Cerebellar nuclear complex (tissue), 1 donor: ENCODE measurements at places on chromosomes 16 and 17.

DNA sequence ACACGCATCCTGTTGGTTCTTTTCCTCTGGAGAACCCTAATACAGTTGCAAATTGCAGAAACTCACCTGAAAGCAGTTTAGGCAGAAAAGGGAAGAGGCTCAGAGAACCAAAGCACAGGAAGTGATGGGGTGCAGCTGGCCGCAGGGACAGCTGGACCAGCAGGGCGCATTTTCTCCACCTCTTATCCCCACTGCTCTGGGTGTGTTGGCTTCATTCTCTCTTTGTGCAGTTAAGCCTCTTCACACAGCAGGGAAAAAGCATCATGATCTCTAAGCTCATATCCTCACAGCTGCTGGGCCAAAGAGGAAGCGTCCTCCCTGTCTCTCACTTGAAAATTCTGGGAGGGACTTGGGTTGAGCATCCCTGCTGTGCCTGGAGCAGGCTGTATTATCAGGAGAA, 20.0 kb upstream of the LRRC75A start:
- DNase-seq = no peak

GRCh38 chr17:13096291-13096690, 78.5 kb upstream of the ELAC2 start:
- DNase-seq = no peak

DNA sequence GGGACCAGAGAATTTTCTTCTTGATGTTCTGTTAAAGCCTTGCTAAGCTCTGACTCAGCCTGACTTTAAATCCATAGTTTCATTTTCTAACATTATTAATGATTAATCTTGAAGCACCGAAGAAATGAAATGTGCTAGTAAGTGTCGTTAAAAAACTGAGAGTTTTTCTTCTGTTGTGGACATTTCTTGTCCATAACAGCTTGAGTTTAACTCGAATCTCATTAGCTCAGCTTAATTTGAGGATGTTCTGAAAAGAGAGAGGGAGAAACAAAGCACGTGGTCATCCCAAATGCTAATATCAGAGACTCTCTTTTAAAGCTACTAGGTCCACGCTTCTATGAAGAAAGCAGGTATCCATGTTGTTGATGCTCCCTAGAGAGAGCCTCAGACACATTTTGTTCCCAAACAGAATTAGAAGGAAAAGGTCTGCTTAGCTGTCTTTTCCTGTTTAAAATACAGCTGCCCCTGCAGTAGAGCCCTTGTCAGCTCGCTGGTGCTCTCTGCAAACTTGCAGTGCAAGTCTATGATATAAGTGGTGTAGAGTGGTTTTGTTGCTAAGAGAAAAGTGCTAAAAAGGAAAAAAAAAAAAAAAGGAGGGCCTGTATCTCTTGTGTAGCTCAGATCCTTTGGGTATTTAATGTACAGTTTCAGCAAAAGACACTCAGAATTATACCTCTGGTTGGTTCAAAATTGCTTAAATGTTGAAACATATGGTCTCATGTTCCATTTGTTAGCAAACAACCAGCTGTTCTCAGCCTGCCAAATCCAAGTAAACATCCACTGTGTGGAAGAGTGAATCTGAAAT, 191.1 kb upstream of the TBX2 start:
- DNase-seq = no peak

DNA sequence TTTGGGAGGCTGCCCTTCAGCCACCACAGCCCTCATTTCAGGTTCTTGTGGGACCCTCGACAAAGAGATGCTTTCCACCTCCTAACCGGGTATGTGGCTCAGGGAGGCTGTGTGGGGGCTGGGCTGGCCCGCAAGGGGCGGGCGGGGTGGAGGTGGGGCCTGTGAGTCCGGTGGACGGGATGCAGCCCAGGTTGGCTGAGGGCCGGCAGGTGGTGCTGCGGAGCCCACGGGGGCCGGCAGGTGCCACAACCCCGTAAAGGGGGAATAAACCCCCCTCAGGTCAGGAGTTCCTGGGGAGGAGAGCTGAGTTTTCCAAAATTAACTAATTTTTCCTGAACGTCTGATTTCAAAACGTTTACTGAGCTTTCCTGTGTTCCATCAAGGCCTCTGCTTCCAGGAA, 4.9 kb upstream of the CIAO3 start:
- DNase-seq = no peak

DNA sequence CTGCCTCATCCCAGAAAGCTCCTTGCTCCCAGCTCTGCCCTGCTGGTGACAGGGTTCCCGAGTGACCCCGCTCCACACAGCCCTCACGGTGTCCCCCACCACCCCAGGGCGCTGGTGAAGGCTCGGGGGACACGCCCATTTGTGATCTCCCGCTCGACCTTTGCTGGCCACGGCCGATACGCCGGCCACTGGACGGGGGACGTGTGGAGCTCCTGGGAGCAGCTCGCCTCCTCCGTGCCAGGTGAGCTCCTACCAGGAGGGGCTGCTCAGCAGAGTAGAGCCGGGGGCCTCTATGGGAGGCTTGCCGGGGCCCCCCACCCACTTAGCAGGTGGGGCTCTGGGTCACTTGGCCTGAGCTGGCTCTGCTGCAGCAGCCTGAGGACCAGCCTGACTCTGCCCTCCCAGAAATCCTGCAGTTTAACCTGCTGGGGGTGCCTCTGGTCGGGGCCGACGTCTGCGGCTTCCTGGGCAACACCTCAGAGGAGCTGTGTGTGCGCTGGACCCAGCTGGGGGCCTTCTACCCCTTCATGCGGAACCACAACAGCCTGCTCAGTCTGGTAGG, 11.2 kb downstream of the GAA start:
- no peak for DNase-seq

- DNase-seq = no peak
These were observed 26.9 kb upstream of the TIMP2 start for GRCh38 chr17:78951967-78952551.

- DNase-seq = no peak
These were observed 596 bp downstream of the MSL1 start for GRCh38 chr17:40122136-40122998.

GRCh38 chr17:72187556-72187955, 66.7 kb downstream of the SOX9 start:
- DNase-seq = no peak

- DNase-seq = no peak
These were observed 8.0 kb downstream of the POLR3K start for GRCh38 chr16:45454-45853.

- DNase-seq = no peak
These were observed 324.5 kb downstream of the SOX9 start for GRCh38 chr17:72445055-72445991.

DNA sequence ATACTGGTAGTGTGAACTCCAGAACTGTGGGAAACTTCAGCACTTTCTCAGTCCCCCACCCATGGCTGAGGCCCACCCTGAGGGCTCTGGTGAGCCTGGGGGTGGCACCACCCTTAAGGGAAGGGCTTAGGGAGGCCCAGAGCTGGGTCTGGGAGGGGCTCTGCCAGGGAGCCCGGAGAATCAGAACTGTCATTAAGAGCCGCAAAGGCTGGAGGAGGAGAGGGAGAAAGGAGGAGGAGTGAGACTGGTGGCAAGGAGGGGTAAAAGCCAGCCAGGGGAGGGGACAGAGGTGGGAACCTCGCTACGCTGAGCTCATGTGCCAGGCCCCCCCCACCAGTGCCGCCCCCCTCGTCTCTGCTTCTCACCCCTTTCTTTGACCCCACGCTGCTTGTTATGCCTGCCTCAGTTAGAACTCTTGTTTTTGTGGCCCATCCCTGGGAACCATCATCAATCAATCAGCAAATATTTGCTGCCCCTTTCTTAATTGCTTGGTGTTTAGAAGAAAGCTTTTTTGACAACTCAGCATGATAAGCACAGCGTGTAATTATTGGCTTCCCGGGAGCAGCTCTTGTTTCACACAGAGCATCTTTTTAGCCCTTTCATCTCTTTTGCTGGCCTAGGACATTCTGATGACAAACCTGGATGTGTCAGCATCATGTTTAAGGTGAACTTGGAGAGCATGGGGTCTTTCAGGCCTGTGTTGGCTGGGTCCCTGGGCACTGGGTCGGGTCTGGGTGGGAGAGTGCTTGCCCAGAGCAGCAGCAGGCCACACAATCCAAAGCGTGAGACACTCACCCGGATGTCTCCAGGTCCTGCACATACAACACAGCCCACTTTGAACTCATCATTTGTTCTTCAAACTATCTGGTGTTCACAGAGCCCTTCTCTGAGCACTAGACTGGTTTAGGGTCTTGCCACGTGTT, 77.7 kb downstream of the NETO2 start:
- no peak for DNase-seq

DNA sequence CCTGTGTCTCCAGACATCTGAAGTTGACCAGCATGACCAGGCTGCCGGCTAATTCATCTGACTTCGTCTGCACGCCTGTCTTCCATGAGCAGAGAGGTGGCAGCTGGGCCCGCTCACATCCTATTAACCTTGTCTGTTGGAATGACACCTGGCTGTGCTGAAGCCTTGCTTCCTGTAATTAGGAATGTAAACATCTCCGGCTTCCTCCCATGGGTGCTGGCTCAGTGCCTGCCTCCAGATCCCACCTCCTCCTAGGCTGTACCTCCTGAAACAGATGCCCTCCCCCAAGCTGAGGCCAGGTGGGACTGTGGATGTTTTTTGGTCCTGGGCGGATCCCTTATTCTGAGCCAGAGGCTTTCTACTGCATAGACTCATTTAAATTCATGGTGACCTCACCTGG, 296.3 kb downstream of the HS3ST4 start:
- no peak for DNase-seq

- no peak for DNase-seq
These were observed 525 bp downstream of the JPT1 start for GRCh38 chr17:75153780-75154194.

DNA sequence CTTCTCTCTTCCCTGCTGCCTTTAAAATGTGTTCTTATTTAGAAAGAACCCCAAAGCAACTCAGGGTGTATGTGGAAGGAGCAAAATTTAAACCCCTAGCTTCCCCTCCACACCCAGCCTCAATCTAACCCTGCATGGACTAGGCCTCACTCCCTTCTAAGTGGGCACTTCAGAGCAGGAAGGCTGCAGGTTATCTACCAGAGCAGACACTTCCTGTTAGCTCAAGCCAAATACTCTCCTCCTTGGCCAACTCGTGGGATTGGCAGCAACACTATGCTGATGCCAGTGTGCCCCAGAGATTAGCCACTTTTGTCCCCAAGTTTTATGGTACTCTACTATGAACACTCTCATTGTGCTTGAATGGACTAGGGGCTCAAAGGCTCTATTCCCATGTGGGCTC, 35.6 kb downstream of the CCDC42 start:
- DNase-seq = no peak

- DNase-seq = no peak
These were observed 601 bp downstream of the SPNS1 start for GRCh38 chr16:28975158-28975599.

DNA sequence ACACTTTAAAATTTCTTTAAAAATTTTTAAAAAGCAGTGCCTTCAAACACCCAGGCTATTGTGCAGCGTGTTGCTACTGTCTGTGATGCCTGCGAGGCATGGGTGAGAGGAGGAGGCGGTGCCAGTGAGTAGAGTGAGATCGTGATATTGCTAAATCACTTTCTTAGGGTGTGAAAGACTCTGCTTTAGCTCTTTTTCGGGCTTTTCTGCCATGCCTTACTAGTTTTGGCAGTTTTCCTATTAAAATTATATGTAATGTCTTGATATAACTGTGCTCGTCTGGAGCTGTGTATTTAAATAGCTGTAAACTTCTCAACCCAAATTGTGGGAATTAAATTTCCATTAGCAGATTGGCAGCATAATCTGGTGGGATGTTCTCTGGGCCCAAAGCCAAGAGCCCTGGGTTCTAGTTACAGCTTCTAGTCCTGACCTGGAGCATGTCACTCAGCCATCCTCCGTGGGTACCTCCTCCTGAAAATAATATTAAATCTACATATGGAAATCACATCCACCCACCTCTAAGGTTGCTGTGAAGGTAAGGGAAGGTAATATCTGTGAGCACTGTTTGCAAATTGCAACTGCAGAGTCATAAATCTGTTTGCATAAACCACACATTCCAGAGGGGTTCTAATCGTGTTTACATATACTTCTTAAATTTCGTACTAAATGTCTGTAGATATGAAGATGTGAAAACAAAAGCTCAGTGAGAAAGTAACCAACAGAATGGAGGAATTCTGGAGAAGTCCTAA, 264.3 kb upstream of the CACNG5 start:
- DNase-seq = no peak

DNA sequence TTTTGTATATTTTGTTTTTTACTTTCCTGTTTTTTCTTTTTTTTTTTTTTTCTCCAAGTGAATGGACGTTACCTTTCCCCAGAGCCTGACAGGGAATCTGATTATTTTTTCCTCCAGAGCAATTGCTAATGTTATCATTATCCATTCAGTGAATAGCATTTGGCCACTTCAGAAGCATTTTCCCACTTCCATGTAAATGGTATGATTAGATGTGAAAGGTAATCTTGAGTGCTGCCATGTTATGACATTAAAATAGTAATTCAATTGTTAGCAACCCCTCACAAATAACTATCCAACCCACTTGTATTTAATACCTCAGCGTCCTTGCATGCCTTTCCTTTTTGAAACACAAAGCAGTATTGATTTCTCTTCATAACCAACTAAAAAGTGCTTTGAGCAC, 1243.8 kb downstream of the CDH8 start:
- DNase-seq = no peak

DNA sequence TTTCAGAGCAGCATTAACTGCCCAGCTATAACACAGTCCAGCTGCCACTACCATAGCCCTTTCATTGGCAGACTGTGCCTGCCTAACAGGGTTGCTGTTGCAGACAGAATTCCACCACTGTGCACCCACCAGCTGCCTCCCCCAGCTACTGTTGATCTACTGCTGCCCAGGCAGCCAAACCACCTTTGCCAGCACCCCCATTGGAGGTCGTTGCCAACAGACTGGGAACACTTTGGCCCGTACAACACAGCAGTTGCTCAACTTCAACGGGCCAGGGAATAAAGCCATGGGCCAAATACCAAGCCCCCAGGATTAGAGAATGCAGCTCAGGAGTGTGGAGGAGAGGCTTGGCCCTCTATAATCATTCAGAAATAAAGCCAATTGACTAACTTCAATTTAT, 473.6 kb downstream of the CDH11 start:
- no peak for DNase-seq

GRCh38 chr17:78383725-78384471, 5.4 kb downstream of the PGS1 start:
- DNase-seq = no peak

GRCh38 chr16:57677622-57678369, 9.7 kb downstream of the ADGRG3 start:
- DNase-seq = no peak

- DNase-seq = no peak
These were observed 890 bp upstream of the CLDN7 start for GRCh38 chr17:7262935-7263800.

DNA sequence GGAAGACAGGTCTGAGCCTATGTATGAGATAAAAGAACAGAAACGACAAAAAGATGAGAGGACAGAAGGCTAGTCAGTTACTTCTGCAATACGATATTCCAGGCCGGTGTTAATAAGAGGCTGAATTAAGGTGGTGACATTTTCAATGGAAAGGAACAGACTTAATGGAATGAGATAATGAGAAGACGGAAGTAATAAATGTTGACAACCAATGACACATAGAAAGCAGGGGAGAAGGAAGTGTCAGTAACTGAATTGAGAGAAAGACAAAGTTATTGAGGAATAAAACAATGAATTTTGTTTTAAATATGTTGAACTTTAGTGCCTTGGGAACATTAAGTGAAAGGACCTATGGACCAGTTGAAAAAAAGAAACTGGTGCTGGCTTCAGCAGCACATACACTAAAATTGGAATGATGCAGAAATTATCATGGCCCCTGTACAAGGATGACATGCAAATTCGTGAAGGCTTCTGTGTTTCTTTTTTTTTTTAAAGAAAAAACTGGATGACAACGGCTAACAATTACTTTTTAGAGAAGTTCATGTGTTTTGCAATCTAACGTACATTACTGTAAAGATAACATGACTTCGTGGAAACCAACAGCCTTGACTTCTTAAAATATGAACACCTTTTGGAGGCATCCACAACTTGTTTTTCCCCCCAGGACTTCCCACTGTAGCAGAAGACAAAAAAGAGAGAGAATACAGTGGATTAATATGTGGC, 18.5 kb upstream of the CPD start:
- DNase-seq = no peak
